ENCODE measurements at places on chromosomes 4 and X.

DNA sequence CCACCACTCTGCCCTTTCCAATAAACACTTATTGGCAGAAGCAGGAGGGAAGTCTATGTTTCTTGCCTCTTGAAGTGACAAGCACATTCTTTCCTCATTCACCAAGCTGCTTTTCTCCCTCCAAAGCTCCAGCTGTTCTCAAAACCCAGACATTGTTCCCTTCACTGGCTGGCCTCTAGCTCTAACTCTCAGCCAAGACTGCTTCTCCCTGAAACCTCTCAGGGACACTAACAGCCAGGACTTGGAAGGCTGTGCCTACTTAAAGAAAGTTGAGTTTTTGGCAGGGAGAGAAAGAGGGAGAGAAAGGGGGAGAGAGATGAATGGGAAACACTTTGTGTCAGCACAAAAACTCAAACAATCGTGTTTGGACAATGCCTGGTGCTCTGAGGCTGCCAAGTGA, 99.5 kb downstream of the COX18 start:
- no peak for DNase-seq

DNA sequence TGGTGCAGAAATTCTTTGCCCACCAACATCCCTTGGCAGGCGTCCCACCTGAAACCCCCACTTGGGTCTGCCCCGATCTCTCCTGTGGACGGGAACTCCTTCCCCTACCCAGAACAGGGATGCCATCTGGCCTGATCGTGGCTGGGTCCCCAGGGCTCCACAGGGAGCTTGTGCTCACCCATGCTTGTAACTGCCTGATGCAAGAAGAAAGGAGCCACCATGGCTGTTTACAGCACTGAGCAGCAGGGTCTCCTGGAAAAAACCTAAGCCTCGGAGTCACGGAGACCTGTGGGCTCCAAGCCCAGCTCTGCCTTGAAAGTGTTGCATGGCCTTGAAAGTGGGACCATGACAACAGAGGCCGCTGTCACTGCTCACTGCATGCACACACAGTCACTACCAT, 101.5 kb upstream of the AFAP1 start:
- no peak for DNase-seq

DNA sequence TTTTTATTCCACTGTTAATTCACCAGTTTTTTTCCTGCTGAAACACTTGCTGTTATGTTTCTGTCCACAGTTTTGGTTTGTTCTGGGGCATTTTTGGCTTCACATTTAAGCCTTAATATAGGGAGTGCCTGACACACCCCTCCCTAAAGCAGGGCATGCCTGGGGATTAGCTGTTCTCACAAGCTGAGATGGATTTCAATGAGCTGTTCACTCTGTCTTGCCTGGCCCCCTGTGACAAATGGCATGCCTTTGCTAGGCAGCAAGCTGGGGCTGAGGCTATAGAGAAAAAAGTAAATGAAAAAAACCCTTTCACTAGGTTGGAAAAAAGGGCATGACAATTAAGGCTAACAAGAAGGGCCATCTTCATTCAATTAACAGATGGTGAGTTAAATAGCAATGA, 22.4 kb downstream of the LPAR4 start:
- no peak for DNase-seq

DNA sequence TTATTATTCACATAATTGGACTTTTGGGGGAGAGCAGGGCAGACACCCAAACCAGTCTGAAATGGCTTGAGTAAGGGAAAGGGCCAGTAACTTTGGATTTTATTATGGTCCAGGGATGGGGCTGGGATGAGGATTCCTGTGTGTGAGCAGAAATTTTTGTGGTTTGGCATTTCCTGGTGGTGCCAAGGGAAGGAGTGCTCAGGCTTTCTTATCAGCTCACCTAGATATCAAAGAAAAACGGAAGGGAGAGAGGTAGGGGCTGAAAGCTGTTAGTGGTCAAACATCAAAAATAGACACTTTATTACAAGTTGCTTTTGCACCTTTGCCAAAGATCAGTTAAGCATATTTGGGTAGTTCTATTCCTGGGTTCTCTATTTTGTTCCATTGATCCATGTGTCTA, 128.5 kb upstream of the DIPK2B start:
- no peak for DNase-seq

- DNase-seq = no peak
Measured at GRCh38 chr4:148044912-148045352, 313.0 kb downstream of the ARHGAP10 start.

DNA sequence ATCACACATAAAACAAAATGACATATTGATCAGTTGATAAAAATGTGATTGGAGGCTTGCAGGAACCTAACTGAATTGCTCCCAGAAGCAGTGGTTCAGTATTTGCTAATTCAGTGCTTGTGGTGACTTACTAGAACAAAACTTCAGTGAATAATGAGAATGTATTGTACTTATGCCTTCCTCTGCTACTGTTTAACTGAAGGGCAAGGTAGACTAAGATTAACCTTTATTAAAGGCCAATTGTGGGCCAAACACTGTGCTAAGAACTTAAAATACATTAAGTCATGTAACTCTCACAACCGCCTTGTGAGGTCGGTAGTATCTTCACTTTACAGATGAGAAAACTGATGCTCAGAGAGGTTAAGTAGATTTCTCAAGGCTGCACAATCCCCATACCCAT, 14.9 kb downstream of the IGFBP7 start:
- DNase-seq = peak; percentile 64

DNA sequence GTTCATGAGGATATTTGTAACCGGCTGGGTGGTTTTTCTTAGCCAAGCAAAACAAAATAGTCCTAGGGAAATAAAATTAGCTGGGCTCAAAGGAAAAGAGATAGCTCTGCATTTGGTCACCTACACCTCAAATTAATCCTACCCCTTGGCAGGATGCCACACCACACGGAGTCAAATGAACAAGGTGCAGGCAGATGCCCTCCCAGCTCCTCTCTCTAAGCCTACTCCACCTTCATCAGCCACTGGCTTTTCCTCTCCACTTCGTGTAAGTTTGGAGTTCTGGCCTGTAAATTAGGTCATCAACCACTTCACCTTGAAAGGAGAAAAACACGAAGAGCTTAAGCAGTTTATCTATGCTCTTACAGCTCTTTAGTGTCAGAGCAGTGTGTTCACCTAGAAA, 1.4 kb downstream of the DDIT4L start:
- no peak for DNase-seq

DNA sequence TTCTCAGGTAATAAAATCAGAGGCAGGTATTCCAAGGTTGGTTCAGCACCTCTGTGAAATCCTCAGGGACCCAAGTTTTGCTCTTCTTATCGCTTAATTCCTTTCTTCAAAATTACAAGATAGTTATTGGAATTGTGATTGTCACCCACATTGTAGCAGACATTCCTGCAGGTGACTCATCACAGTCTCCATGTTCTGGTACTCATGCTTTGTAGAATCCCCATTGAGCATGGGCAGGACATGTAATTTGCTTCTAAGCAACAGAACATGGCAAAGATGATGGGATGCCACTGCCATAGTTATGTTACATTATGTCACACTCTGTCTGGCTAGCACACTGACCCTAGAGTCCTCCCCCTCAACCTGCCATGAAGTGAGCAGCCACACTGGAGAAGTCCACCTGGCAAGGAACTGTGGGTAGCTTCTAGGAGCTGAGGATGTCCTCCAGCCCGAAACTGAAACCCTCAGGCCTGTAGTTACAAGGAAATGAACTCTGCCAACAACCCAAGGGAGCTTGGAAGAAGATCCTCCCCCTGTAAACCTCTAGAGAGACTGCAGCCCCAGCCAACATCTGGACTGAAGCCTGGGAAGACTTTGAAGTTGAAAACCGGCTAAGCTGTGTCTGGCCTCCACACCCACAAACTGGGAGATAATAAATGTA, 58.3 kb upstream of the GUCY1A1 start:
- no peak for DNase-seq

- no peak for DNase-seq
Measured at GRCh38 chr4:25092139-25092538, 61.4 kb upstream of the LGI2 start.

GRCh38 chrX:16917120-16917519, 29.3 kb upstream of the REPS2 start:
- no peak for DNase-seq

DNA sequence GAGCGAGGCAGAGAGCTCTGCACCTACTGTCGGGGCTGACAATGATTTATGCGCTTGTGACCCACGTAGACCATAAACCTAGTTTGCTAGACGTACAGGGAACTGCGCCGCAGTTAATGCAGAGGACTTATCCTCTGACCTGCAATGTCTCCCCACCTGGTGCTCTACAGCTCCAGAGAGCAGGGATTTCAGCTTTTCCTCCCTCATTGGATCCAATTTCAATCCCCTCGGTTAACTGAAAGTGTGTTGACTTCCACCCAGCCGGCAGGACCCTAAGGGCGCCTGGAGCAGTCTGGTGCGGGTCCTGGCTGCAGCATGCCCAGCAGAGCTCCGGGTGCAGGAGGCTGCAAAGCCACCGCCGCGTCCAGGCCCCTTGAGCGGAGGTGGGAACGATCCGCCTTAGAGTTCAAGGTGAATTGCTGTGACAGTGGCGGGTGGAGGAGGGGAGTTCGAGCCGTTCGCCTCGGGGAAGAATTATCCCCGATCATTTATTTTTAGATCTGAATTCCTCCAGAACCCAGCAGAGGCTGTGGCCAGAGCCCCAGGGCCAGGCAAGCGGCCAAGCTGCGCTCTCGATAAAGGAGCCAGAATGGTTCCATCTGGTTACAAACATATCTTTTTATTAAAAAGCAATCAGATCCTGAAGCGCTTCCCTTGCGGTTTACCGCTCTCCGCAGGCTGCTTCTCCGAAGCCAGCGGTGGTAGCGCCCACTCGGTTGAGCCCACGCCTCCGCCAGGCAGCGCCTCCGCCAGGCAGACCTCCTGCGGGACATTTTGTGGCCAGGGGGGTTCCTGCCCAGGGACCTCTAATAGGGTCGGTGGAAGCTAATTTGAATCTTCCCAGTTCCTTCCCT, 66.0 kb downstream of the FBXO8 start:
- peak; percentile 20 for DNase-seq
